Activated CD8-positive, alpha-beta T cell treated with anti-CD3 and anti-CD28 coated beads for 36 hours (primary cell): ENCODE measurements at places on chromosomes 6 and 20. TPM values are rescaled to one million over a fixed set of nuclear protein-coding genes. Genes with fewer than 3 reads are reported as not detected.
A peak's percentile ranks its signal among the peaks of the same experiment; 100 is the strongest.

DNA sequence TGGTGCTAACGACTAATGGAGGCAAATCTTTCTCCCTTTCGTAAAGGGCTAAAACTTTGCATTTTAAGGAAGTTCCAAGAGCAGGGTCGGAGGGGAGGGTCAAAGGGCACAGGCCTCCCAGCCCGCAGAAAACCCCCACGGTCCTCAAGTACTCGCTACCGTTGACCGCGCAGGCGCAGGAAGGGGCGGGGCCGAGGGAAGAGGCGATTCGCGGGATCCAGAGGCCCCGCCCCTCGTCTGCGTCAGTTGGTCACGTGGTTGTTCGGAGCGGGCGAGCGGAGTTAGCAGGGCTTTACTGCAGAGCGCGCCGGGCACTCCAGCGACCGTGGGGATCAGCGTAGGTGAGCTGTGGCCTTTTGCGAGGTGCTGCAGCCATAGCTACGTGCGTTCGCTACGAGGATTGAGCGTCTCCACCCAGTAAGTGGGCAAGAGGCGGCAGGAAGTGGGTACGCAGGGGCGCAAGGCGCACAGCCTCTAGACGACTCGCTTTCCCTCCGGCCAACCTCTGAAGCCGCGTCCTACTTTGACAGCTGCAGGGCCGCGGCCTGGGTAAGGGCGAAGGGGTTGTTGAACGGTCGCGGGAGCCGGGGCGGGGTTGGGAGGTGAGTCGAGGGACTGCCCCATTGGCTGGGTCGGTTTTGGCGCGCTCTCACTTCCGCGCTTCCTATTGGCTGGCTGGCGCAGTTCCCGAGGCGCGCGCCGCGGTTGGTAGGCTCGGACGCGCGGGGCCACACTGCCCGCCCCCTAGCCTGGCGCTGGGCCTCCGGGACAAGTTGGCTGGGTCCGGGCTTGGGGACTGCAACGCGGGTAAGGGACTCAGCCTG is at the start of gene GMNN:
Gene GMNN, plus strand, starts transcription at position 242 of the 824 bp plus-strand sequence. CDS start 2,310 bp downstream, outside the sequence.
- peaks cover 23% of the 10 kb centered on the region for H3K4me1 ChIP-seq
- H3K4me3 ChIP-seq = peak within 1 kb of the TSS; percentile 98
- peak within 1 kb of the TSS; percentile 100 for H3K27ac ChIP-seq
- H3K27me3 ChIP-seq = no peaks in the 10 kb centered on the region

- no peaks in the 10 kb centered on the region for H3K36me3 ChIP-seq
- H3K27ac ChIP-seq = peak overlapping the region; percentile 55
- no peak for DNase-seq
- no peak overlapping the region for H3K4me3 ChIP-seq
- peaks cover 3% of the 10 kb centered on the region for H3K27me3 ChIP-seq
Measured at GRCh38 chr6:125013938-125014660, 51.9 kb downstream of the RNF217 start.

DNA sequence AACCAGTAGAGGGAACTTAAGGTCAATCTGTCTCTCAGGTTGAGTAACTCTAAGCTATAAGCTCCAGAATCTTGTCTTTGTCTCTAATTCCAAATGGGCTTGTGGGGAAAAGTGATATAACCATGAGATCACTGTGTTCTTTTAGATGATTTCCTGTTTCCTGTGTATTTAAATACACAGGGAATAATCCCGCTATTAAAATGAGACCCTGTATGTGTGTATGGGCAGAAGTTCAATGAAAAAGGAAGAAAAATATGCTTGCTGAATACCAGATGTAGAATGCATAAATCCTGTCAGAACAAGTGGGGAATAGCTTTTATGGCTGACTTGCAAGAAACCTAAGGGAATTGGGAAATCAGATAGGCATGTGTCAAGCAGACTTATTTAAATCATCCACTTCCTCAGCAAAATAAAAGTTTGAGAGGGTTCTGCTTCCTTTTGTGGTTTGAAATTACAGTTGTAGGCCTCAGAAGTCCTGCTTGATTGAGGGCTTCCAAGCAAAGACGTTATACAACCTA is 164.7 kb upstream of the PDE7B start:
- H3K36me3 ChIP-seq = peaks cover 3% of the 10 kb centered on the region
- H3K27ac ChIP-seq = no peak overlapping the region
- peaks cover 3% of the 10 kb centered on the region for H3K27me3 ChIP-seq
- no peak for DNase-seq
- H3K4me1 ChIP-seq = peaks cover 16% of the 10 kb centered on the region

GRCh38 chr6:165976684-165977083 is 191.0 kb downstream of the TBXT start:
- H3K4me3 ChIP-seq = no peak overlapping the region
- no peaks in the 10 kb centered on the region for H3K36me3 ChIP-seq
- H3K27ac ChIP-seq = no peak overlapping the region
- no peaks in the 10 kb centered on the region for H3K4me1 ChIP-seq

DNA sequence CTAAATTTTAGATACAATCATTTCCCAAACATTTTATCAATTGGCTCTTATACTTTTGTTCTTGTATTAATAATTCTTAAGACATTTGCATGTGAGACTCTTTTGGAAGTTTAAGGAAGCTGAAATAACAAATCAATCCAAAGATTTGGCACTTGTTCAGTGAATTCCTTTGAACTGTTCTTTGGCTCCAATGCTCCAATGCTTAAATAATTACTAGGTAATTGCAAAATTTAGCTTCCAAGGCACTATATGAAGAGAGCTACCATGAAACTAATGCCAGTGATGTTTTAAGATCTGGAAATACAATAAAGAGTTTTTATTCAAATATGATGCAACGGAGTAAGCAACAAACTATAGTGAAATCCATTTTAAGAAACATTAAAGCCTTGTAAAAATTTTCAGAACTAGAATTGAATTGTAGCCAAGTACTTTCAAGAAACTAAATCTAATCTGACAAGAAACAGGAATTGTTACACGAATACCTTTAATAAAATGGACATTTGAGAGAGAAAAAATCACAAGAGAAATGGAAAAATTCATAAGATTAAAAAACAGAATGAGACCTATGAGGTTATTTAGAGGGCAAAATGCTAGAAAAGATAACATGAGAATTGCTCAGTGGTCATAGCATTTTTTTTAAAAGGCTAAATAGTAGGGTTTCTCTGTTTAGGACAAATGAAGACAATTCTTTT is 43.6 kb upstream of the SMLR1 start:
- H3K4me1 ChIP-seq = peaks cover 42% of the 10 kb centered on the region
- H3K27ac ChIP-seq = no peak overlapping the region
- no peak for DNase-seq
- H3K27me3 ChIP-seq = no peaks in the 10 kb centered on the region

GRCh38 chr20:11260611-11261010 is 586.8 kb upstream of the JAG1 start:
- no peak for DNase-seq
- no peak overlapping the region for H3K4me3 ChIP-seq
- no peaks in the 10 kb centered on the region for H3K27me3 ChIP-seq
- no peak overlapping the region for H3K27ac ChIP-seq
- no peaks in the 10 kb centered on the region for H3K36me3 ChIP-seq

- H3K27ac ChIP-seq = no peak overlapping the region
- DNase-seq = no peak
- H3K4me3 ChIP-seq = no peak overlapping the region
Measured at GRCh38 chr20:16477632-16478031, 95.6 kb downstream of the KIF16B start.

DNA sequence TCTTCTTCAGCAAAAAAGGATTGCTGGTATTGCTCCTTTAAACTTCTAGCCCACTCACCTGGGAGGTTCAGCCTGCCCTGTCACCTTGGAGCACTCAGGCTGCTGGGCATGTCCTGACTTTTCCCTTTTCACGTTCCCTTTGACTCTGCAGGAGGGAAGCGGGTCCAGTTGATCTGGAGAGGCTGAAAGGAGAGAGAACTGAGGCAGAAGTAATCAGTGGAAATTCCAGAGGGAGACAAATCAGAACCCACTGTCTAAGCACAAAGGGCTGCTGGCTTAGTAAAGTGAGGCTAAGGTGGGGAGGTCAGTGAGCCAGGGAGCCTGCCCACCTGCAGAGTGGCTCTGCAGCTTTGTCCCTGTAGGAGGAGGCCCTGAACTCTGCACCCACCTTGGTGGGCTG is 9.7 kb upstream of the SYNDIG1 start:
- no peak for DNase-seq
- no peak overlapping the region for H3K4me3 ChIP-seq
- H3K4me1 ChIP-seq = no peaks in the 10 kb centered on the region
- no peak overlapping the region for H3K27ac ChIP-seq
- H3K36me3 ChIP-seq = no peaks in the 10 kb centered on the region

DNA sequence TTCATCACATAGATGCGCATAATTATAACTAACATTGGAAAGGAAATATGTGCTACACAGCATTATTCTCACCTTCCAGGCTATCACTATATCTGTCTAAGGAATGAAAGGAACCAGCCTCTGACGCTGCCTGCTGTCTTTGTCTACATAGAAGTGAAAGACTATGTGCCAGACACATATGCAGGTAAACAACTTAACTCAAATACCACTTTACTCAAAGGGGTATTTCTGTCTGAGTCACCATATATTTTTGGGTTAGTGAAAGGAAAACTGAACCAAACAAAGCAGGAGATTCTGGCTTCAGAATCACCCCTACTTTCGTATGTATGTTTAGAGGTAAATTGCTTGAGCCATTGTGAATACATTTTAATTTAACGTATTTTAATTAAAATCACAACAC is 328.6 kb upstream of the PLCB4 start:
- peak; percentile 10 for DNase-seq
- no peaks in the 10 kb centered on the region for H3K27me3 ChIP-seq
- H3K27ac ChIP-seq = no peak overlapping the region
- no peaks in the 10 kb centered on the region for H3K36me3 ChIP-seq
- H3K4me3 ChIP-seq = no peak overlapping the region
- H3K4me1 ChIP-seq = peaks cover 6% of the 10 kb centered on the region

GRCh38 chr20:46936415-46937156 is 41.9 kb downstream of the EYA2 start:
- H3K36me3 ChIP-seq = no peaks in the 10 kb centered on the region
- DNase-seq = no peak
- no peak overlapping the region for H3K4me3 ChIP-seq
- H3K27ac ChIP-seq = no peak overlapping the region

DNA sequence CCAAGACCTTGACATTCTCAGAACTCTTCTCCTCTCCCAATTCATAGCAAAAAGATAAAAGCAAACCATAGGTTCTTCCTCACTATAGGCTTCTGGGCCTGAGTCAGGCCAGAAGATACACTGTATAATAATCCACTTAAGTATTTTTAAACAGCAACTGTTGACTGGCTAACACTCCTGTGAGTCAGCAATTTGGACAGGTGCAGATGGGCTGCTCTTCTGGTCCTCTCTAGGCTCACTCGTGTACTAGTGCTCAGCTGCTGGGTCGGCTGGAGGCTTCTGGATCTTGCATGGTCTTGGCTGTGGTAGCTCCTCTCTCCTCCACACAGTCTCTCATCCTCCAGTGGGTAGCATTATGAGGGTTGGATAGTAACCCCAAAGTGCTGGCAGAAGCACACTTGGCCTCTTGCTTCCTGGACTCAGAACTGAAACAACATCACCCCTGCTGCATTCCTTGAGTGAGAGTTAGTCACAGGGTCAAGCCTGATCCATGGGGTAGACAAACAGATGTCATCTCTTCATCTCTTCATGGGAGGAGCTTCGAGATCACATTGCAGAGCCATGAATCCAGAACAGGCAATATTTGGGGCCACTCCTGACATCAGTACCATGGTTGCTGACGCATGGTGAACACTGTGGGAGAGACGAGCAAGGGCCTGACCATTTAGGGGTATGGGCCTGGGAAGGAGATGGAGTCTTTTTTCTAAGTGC is 86.9 kb downstream of the C6orf118 start:
- H3K4me1 ChIP-seq = no peaks in the 10 kb centered on the region
- H3K27ac ChIP-seq = no peak overlapping the region
- no peak for DNase-seq
- no peaks in the 10 kb centered on the region for H3K27me3 ChIP-seq
- H3K36me3 ChIP-seq = no peaks in the 10 kb centered on the region

The BLCAP gene
- 27.6 TPM for total RNA-seq

DNA sequence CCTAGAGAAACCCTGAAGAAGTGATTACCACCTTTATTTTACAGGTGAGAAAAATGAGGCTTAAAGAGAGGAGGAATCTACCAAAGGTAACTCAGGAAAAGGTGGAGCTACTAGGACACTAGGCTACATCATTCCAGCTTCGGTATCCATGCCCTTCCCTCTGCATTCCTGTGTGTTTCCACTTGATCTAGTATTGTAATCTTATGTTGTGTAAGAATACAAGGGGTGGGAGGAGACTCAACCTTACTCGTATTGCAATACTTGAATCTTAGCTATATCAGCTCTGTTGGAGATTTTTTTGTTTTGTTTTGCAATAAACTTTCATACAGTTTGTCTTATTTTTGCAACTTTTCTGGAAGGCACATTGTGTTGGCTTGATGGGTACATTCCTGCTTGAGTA is 742.4 kb downstream of the PTPRT start:
- H3K4me1 ChIP-seq = no peaks in the 10 kb centered on the region
- DNase-seq = no peak
- H3K4me3 ChIP-seq = no peak overlapping the region
- H3K27ac ChIP-seq = no peak overlapping the region
- H3K27me3 ChIP-seq = no peaks in the 10 kb centered on the region
- H3K36me3 ChIP-seq = no peaks in the 10 kb centered on the region

DNA sequence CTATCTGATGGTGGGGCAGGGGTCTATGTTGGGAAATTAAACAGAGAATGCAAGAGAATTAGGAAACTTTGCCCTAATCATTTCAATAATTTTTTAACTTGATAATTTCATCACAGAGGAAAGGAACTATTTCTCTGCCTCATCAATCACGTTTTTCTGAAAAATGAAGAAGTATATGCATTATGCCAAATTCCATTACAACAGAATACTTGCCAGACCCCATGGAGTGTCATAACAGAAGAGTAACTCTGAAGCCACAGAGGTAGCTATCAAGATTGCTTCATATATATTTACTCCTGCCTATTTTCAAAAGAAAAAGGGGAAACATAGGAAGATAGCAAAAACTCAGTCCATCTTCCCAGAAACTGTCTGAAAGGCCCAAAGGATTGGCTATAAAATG is 5.7 kb upstream of the USP49 start:
- no peak overlapping the region for H3K27ac ChIP-seq
- no peaks in the 10 kb centered on the region for H3K27me3 ChIP-seq
- DNase-seq = no peak
- H3K4me3 ChIP-seq = no peak overlapping the region

- no peaks in the 10 kb centered on the region for H3K4me1 ChIP-seq
- no peak overlapping the region for H3K4me3 ChIP-seq
- DNase-seq = no peak
- no peak overlapping the region for H3K27ac ChIP-seq
- peaks cover 2% of the 10 kb centered on the region for H3K36me3 ChIP-seq
Measured at GRCh38 chr6:44781912-44782597, 394.5 kb downstream of the CDC5L start.

- peaks cover 28% of the 10 kb centered on the region for H3K4me1 ChIP-seq
- H3K36me3 ChIP-seq = peaks cover 1% of the 10 kb centered on the region
- no peak overlapping the region for H3K4me3 ChIP-seq
- no peaks in the 10 kb centered on the region for H3K27me3 ChIP-seq
- H3K27ac ChIP-seq = no peak overlapping the region
Measured at GRCh38 chr6:128242765-128243403, 277.5 kb downstream of the PTPRK start.
